ENCODE measurements at places on chromosomes 2 and 18. TPM values are rescaled to one million over a fixed set of nuclear protein-coding genes. Genes with fewer than 3 reads are reported as not detected.
A peak's percentile ranks its signal among the peaks of the same experiment; 100 is the strongest.

DSEL gene
- total RNA-seq: 7.3 TPM

E2F6 gene
- total RNA-seq: 15.7 TPM

RIT2 gene
- not detected for total RNA-seq

DNA sequence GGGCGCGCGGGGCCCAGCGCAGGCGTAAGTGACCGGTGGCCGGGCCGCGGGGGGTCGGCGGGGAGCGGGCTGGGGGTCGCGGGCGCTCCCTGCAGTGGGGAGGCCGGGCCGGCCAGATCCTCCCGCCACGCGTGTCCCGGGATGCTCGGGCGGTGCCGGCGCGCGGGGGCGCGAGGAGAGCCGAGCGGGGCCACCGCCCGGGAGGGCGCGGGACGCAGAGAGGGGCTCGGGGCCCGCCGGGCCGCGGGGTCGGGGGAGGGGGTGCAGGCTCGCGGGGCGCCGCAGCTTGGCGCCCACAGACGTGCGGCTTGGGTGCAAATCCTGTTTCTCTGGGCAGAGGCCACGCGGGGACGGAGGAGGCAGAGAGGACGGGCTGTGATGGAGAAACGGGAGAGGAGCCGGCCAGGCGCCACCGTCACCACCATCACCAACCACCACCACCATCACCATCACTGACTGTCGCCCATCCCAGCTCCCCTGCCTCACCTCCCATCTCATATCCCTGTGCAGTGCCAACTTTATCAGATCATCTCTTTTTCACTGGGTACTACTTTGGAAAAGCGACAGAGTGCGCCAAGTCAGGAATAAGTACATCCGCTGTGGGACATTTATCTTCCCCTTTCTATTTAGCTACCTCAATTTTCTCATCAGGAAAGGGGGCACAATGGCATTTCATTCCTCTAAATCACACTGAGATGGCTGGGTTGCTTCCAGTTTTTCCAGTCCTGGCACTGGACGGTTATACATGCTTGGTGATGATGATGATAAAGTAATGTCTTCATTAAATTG is 97.2 kb upstream of the GPR45 start:
- no peak for DNase-seq

GRCh38 chr2:54609647-54610046 is 113.8 kb upstream of the EML6 start:
- DNase-seq: no peak

- no peak for DNase-seq
Observed at GRCh38 chr2:25301453-25302352, 40.0 kb downstream of the DNMT3A start.

- DNase-seq: peak; percentile 87
Observed at GRCh38 chr2:216829533-216829932, 30.3 kb downstream of the TNP1 start.

DNA sequence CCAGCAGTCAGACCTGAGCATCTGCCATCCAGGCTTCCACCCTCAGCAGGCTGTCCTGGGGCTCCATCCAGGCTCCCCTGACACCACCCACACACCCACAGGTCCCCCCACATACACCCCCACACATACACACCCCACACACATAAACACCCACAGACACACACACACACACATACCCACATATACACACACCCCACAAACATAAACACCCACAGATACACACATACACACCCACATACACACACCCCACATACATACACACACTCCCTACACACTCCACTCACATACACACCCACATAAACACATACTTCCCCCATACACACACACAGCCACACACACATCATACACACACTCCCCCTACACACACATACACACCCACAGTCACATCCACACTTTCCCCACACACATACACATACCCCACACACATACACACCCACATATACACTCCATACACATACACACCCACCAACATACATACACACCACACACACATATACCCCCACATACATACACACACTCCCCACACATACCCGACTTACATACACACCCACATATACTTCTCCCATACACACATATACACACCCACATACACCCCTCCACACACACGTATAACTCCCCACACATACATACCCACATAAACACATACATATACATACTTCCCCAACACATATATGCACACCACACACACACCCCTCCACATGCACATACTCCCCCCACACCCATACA is 183.3 kb upstream of the ETAA1 start:
- DNase-seq: no peak

DNA sequence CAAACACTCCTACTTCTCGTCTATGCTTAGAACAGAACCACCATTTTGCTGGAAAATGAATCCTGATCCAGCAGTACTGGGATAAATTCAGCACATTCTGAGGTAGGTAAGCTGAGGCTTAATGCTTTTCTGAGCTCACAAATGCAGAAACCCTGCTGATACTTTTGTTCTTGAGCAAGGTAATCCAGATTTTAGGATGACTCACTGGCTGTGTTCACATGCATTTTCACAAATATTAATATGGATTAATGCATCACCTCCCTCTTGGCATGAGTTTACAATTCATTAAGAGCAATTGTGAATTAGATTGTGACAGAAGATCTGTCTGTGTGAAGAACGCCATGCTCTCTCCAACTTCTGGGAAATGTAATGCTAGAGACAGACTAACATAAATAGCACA is 42.2 kb downstream of the RAD51AP2 start:
- no peak for DNase-seq

- no peak for DNase-seq
Observed at GRCh38 chr2:191165176-191165643, 14.4 kb upstream of the STAT4 start.

- DNase-seq: peak; percentile 67
Observed at GRCh38 chr18:34809451-34810072, 99.5 kb downstream of the DTNA start.

DNA sequence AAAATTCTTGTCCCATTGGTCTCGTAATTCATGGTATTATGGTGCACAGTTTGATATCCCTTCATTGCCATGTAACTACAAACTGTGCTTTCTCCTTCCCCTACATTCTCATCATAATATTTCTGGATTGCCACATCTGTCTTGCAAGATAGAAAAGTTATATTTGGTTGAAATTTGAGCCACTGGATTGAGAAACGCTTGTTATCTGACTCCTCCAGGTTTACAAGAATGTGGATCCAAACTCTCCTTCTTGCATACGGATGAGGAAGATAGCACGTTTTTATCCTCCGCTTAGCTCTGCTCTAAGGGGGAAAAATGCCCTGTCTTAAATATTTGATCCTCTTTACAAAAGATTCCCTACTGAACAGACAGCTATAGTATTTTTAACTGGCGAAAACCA is 438.2 kb downstream of the TSN start:
- DNase-seq: no peak

GRCh38 chr18:47280121-47280520 is 28.7 kb upstream of the SKOR2 start:
- no peak for DNase-seq

DNA sequence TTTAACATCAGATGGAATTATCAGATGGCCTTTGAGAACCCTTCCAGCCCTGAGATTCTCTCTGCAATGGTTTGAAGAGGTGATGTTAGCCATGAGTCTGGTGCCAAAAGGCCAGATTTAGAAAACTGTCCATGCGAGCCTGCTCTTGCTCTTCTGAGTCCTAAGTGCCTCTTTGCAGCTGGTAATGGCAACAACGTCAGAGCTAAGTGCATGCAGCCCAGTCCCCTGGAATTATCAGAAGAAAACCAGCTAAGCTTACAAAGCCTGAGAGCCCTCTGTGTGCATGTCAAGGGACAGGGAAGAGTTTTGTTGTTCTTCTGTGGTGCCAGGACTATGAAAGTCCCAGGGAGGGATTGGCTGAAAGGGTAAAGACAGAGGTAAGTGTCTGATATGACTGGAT is 89.8 kb downstream of the LOXHD1 start:
- DNase-seq: no peak

DNA sequence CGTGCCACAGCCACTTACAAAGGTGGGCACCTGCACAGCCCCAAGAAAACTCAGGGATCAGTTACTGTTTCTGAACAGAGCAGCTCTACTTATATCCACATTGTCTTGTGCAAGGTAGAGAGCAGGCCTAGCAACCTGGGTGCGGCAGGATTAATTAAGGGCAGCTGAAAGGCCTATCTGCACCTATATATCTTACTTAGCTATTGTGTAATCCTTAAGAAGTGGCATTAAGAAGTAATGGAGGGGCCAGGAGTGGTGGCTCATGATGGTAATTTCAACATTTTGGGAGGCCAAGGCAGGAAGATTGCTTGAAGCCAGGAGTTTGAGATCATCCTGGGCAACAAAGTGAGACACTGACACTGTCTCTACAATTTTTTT is 12.8 kb upstream of the ARL5A start:
- no peak for DNase-seq

GRCh38 chr18:31821545-31822171 is 61.0 kb upstream of the SLC25A52 start:
- no peak for DNase-seq

- no peak for DNase-seq
Observed at GRCh38 chr18:55522011-55522410, 66.0 kb downstream of the TCF4 start.

DNA sequence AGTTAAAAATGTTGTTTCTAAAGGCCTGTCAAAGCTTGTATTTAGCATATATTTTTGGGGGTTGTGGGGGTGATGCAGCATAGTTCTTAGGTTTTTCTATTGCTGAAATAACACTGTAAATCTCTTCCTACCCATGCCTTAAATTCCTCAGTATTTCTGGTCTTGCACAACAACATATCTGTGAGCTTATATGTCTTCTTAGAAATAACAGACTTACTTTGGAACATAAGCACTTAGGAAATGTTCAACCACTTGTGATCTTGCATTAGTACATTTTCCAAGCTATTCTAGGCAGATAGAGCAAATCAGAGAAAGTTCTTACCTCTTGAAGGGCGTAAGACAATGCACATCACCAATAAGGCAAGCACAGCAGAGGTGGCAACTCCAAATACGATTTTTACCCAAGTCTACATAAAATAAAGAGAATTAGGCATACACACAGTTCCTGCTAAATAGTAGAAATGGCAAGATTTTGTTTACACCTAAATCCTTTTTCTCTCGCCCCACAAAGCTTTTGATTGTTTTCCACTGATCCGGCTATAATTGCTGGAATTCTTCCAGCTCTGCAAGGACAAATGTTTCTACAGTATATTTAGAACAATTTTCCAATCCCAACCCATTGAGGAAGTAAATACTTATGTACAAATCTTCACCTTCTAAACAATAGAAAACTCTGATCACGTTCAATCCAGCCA is 512 bp downstream of the FAP start:
- DNase-seq: no peak

DNA sequence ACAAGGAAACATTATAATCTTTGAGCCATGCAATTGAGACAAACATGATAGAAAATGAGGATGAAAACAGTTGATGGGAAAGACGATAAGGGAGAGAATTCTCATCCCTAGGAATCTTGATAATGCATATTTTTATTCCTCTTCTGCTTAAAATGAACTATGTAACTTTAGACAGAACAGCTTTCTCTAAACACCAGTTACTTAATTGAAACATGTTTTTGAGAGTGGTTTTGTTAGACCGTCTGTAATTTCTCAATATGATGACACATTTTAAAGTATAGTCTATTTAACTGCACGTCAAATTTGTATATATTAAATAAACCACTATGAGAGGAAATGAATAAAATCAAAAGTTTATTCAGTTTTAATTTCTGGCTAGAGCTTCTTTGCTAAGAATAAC is 1453.9 kb upstream of the NXPH2 start:
- no peak for DNase-seq
